GDM1 (cell line): ENCODE measurements at places on chromosomes 3 and 15.

GRCh38 chr15:93179072-93179471 is 90.1 kb upstream of the RGMA start:
- no peak for DNase-seq

GRCh38 chr3:36197151-36197550 is 183.2 kb upstream of the STAC start:
- no peak for DNase-seq

- no peak for DNase-seq
Measured at GRCh38 chr15:76426941-76427340, 90.4 kb downstream of the ISL2 start.

- DNase-seq = no peak
Measured at GRCh38 chr15:38049891-38050290, 115.5 kb downstream of the TMCO5A start.

- no peak for DNase-seq
Measured at GRCh38 chr3:13088028-13089006, 15.1 kb upstream of the IQSEC1 start.

GRCh38 chr3:2283818-2284217 is 185.2 kb downstream of the CNTN4 start:
- DNase-seq = no peak

DNA sequence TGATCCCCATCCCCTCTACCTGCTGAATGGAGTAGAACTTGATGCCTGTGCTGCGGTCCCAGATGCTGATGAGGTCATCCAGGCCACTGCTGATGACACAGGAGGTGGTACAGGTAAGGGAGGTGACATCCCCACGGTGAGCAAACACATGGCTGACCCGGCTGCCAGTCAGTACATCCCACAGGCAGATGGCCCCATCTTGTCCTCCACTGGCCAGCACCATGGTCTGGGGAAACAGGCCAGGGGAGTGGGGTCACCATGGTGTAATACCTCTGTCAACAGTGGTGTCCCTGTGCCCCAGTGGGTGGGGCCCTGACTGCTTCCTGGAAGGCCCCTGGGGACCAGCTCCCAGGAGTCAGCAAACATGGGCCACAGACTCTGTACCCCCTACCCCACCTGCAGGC is 33.3 kb downstream of the PTPN23 start:
- no peak for DNase-seq

- no peak for DNase-seq
Measured at GRCh38 chr3:119873646-119874045, 91.7 kb downstream of the NR1I2 start.

- no peak for DNase-seq
Measured at GRCh38 chr3:158859362-158859761, 57.5 kb downstream of the MFSD1 start.

DNA sequence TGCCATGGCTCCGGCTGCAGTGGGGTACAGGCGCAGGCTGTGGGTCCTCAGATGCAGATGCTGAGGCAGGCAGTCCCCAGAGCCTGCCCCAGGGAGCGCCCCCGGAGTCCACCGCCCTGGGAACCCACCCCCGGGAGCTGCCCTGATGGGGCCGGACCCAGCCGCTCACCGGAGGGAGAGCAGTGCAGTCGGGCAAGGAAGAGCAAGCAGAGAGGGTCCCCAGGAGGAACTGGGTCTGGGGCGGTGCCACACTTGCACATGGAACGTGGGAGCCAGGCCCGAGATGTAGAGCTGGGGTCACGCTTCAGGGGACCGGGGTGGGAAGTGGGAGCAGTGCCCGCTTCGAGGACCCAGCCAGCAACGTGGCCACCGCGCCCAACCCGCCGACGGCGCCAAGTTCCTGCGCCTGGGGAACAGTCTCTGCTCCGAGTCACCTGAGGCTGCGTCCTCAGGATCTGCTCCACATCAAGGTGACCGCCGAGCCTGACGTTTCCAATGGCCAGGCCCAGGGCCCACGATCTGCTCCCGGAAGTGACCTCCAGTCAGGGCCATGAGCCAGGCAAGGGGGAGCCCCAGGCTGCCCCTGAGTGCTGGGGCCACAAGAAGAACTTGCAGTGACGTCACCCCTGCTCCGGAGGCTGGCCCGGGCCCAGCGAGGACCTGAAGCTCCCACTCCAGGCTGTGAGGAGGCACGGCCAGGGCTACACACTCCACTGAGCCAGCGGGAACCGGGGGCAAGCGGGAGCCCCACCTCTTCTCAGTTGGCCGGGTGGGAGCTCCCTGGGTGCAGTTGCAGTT is 27.0 kb upstream of the TFG start:
- no peak for DNase-seq

DNA sequence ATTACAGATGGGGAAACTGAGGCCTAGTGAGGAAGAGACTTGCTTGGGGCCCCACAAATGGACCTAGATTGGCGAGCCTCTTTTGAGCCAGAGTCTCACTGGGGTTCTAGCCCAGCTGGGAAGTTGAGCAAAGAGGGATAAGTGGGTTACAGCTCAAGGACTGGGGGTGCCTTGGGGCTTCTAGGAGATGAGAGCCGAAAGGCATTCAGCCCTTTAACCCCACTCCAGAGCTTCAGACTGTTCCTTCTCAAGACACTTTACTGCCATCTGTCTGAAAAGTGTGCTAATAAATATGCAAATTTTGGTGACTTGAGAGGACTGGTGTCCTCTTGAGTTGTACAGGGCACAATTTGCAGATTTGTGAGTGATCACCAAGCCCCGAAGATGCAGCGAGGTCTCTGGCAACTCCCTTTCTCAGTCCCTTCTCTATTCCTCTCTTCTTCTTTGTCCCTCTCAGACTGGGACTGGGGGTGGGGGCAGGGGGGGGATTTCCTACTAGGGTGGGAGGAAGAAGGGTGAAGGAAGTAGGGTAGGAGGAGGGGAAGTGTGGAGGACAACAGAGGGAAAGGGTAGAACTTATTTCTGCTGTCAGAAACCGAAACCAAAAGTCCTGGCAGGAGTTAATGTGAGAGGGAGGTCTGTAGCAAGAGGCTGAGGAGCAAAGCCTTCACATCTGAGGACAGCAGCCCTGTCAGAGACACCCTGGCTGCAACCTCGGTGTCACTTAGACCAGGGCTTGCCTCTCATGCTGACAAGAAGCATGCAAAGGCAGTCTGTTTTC is 16.2 kb upstream of the ANKDD1A start:
- DNase-seq = peak; percentile 64

GRCh38 chr3:161471211-161471610 is 25.4 kb upstream of the OTOL1 start:
- no peak for DNase-seq

GRCh38 chr15:90099868-90100831 is 2.1 kb downstream of the IDH2 start:
- DNase-seq = no peak

GRCh38 chr15:48683991-48684765 is 38.7 kb upstream of the FBN1 start:
- DNase-seq = no peak

GRCh38 chr3:170079536-170080165 is 41.9 kb downstream of the GPR160 start:
- no peak for DNase-seq

DNA sequence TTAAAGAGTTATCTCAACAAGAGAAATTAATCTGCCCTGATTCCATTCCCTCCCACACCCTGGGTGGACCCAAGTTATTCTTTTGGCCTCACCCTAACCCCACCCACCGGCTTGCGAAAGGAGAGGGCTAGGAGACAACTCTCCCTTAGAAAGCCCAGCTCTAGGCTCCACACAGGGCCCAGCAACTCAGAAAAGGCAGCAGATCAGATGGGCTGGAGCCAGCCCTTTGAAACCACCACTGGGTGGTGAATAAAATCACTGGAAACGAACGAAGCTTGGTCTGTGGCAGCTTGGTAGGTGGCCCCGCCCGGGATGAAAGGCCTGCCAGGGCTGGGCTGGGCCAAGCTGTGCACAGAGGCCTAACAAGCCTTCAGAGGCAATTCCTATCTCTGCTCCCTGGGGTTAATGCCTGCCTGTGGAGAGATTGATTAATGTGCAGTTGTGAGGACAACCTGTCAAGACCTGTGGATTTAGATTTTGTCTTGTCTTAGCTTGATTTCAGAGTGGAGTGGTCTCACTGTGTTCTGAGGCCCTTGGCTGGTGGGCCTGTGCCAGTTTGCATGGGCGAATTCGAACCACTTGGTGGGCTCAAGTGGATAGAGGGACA is 38.8 kb downstream of the BHLHE40 start:
- no peak for DNase-seq

- no peak for DNase-seq
Measured at GRCh38 chr15:50246631-50247030, 18.9 kb downstream of the HDC start.

- DNase-seq = no peak
Measured at GRCh38 chr15:101500865-101501551, 11.5 kb upstream of the PCSK6 start.

DNA sequence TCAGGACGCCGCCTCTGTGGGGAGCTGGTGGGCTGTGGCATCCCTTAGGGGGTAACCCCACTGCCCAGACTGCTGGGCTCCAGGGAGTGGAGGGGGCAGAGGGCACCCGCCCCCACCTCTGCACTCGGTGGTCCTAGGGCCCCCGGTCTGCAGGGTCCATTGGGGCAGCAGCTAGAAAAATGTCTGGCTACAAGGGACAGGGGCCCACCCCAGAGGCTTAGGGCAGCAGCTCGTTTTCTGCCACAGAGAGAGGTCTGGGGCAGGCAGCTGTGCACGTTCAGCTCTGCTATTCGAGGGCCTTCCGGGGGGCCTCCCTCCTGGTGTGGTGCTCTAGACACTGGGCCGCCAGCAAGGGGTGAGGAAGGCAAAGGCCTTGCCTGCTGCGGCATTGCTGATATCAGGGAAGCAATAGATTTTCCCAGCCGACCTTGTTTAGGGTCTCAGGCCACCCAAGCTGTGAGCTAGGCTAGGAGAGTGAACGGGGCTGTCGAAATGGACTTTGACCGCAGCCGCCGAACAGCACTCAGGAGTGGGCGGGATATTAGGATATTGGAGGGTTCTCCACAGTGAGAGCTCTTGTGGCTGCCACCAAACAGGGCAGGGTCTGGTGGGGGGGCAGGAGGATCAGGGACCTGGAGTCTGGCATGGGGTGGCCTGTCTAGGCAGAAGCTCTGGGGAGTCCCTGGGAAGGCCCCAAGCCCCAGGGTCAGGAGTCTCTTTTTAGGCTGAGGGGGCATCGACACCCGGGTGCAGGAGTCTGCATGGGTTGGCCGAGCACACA is 61.4 kb upstream of the KLF13 start:
- DNase-seq = no peak

- DNase-seq = no peak
Measured at GRCh38 chr3:173139420-173139819, 1.6 kb downstream of the SPATA16 start.

- no peak for DNase-seq
Measured at GRCh38 chr3:37726525-37727290, 135.0 kb upstream of the CTDSPL start.

DNA sequence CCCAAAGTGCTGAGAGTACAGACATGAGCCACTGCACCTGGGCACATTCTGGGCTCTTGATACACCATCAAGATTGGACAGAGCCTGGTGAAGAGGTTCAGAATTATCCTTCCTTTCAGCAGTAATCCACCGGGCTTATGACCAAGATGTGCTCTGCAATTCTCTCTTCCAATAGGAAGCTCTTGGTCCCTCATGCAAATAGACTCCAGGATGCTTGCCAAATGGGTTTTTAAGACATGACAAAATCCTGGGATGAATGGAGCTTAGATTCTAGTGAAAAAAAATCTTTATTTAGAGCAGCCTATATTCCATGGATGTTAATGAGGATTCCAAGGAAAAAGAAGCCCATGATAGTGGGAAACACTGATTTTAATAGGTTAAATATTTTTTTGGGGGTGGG is 119.1 kb downstream of the SV2B start:
- DNase-seq = no peak

DNA sequence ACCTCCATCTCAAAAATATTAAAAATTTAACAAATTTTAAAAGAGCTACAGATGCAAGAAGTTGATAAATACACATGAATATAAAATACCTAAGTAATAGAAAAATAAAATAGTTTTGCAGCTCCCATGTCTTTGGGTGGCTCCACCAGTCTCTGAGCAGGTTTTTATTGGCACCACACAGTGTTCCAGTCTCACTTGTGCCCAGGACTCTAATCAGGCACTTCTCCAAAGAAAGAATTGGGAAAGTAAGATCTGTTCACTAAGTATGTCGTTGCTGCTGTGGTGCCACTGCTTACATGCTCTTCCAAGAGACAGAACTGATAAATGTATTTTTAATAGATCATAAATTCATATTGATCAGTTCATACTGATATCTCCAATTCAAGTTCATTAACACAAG is 92.5 kb upstream of the ABI3BP start:
- DNase-seq = no peak

GRCh38 chr15:67145710-67146109 is 80.3 kb downstream of the SMAD3 start:
- DNase-seq = no peak

- no peak for DNase-seq
Measured at GRCh38 chr3:133135306-133135705, 97.1 kb downstream of the TMEM108 start.

- DNase-seq = peak; percentile 14
Measured at GRCh38 chr3:51799879-51800749, 21.1 kb upstream of the IQCF6 start.

DNA sequence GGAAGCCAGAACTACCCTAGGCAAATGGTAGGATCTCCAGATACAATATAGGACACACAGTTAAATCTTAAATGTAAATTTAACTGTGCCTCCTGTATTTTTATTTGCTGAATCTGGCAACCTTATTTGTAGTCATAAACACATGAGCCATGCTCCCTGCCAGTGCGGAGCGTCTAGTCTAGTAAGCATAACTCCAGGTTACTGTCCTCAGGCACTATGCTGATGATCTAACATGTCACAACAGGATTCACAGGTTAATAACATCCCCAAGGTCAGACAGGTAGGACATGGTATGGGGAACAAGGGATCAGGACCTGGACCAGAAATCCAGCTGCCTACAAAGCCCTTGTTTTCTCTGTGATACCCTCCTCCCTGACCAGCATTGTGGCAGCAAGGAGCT is 305.1 kb downstream of the CACNA2D3 start:
- no peak for DNase-seq

GRCh38 chr3:58150810-58151199 is 60.0 kb downstream of the DNASE1L3 start:
- DNase-seq = no peak

DNA sequence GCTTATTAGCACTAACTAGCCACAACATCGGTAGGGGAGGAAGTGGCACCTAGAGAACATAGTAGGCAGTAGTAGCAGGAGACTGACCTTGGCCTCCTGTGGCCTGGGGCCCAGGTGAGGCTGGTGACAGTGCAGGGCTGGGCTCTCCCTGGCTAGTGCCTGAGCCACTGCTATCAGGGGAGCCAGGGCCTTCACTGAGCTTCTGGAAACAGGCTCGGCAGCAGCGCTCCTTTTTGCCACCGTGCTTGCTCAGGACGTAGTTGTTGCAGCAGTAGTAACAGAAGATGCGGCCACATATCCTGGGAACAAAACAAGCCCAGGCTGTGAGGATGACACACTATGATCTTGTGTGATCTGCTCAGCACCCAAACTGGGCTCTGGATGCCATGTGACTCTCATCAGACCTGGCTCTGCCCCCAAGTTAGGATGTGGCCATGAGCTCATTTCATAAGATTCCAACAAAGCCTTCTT is 15.1 kb downstream of the CXCR6 start:
- no peak for DNase-seq

DNA sequence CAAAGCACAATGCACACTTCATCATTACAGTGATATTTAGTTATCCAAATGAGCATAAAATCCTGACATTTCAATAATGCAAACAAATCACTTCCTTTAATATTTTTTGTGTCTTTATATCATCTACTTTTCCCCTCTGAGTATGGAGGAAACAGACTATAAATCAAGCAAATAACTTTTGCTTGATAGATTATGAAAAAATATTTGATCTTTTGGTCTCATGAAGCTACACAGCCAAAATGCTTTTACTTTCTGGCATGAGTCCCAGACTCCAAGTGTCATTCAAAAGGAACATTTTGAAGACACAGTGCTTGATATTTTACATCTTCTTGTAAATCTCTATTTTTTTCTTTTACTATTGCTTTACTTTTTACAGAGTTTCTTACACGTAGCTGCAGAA is 215.3 kb upstream of the ROBO1 start:
- DNase-seq = no peak
